NCI-H2171 treated with DMSO at 0.1 percent for 48 hours (cell line): ENCODE measurements at places on chromosomes 11 and 22.
A peak's percentile ranks its signal among the peaks of the same experiment; 100 is the strongest.

DNA sequence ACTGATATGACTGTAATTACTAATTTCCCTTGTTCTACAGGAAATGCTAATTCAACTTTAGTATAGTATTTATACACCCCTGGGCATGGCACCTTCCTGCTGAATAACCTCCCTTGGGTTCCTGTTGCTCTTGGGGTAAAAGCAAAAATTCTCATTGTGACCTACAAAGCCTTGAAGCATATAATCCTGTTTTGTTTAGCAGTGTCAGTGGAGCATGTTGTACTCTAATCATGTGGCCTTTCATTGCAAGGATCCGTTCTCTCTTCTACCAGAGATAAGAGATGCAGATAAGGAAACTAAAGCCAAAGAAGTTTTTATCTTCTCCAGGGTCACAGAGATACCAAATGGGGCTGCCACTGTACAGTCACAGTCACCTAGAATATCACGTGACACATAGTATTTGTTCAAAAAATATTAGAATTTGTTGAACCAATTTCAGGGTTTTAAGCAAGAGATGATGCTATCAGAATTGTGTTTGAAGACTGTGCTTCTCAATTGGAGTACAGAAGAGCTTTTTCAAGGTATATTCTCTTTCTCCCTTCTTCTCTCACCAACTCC is 25.1 kb downstream of the CSRP3 start:
- DNase-seq: no peak

DNA sequence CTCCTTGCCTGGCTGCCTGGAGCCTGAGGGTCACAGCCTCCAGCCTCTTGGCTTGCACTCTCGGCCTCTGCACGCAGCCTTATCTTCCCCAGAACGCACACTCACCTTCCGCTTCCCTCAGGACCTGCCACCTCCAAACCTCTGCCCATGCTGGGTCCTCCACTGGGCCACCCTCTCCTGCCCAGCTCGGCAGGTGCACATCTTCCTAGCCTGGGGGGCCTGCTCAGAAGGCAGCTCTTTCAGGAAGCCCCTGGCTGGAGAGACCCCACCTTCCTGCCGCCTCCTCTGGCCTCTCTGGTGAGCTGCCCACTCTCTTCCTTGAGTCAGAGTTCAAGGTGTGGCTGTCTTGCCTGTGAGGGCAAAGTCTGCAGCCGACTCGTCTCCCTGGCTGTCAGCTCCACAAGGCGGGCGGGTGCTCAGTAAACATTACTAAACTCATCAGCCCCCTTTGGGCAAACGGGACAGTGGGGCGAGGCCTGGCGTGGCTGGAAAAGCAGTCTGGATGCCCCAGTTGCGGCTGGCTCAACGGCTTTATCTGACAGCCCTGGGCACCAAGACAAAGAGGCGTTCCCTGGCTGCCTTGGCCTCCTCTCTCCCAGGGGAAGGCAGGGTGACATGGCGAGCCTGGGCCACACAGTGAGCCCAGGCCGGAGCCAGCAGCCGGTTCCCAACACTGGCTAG is 1.7 kb upstream of the LINC01488 start:
- DNase-seq: no peak

GRCh38 chr11:117097389-117098268 is 599 bp downstream of the SIK3 start:
- DNase-seq: peak; percentile 57

DNA sequence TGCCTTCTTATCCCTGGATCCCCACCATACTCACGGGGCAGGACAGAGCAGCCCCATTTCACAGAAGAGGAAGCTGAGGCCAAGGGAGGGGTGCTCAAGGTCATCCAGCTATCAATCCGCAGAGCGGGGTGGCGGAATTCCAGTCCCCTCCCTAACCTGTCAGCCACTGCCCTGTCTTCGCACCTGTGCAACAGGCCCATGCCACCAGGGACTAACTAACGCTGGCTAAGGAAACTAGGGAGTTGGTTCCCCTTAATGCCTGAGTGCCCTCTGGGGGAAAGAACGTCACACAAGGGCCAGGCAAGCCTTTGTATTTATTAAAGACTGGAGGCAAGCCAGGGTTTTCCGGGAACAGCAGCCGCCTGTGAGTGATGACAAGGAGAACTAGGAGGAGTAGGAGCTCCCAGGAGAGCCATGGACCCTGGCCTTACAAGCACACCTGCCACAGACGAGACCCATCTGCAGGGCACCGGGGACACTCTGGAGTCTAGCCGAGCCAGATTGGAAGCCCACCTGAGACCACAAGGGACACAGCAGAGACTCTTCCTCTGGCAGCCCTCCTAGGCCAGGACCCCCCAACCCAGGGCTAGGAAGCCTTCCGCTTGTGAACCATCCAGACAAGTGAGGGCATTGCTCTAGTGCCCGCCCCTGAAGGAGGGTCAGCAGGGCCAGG is 64.4 kb downstream of the MYH9 start:
- DNase-seq: peak; percentile 79

DNA sequence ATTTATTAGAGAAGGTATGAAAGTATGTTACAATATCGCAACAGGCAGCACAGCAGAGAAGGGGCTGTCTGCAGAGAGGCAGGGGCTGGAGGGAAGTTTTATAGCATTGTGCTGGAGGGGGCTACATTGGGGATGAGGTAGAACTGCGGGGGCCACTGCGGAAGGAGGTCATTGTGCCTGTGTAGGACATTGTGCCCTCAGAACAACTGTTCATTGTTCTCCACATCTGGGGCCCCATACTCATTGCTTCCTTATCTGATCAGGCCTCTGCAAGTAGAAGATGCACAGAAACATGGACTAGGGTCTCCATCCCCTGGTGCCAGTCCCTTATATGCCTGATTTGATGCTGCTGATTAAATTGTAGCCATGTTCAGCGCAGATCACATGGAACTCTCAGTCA is 12.1 kb downstream of the NADSYN1 start:
- DNase-seq: no peak

DNA sequence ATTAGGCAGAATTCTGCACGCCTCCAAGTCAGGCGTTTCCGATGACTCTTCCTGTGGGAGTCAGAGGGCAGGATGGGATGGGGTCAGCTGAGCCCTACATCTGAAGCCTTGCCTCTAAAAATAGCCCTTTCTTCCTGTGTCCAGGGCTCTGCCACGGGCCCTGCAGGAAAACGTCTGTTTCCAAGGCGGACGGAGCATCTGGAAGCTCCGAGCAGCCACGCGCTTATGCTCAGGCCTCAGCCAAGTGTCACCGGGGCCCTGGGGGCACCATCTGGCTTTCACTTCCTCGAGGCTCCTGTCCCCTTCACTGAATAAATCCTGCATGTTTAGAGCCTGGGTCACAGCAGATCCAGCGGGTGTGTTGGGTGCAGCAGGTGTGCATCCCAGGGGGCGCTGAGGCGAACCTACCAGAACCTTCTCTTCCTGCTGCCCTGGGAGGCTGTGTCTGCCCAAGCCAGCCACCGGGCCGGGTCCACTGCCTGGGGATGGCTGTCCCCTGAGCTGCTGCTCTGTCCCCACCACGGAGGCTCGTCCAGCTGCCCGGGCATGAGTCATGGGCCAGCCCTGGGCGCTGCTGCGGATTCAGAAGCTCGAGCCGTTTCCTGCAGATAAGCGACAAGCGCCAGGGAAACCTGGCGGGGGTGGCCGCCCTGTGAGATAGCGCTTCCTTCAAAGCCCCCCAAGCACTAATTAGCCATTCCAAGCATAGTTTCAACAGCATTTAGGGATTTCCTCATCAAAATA is 32.0 kb upstream of the LINC01488 start:
- peak; percentile 49 for DNase-seq

GRCh38 chr11:115739146-115739545 is 234.9 kb upstream of the CADM1 start:
- no peak for DNase-seq

DNA sequence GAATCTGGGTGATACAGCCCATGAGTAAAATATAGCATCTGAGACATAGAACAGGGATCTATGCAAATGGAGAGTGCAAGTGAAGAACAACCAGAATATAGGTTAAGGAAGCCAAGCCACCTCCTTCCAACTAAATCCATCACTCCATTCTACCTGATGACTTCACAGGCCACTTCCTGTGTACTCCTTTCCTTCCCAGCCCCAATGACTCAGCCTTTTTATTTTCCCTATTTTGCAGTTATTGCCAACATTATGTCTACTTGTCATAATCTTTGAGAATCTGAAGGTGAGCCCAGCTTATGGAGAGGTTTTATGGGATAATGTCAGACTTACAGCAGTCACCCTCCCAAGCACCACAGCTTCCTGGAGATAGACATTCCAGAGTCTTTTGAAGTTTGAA is 1.4 kb upstream of the OR52M1 start:
- no peak for DNase-seq

GRCh38 chr11:706439-706956 is 467 bp downstream of the EPS8L2 start:
- DNase-seq: no peak

GRCh38 chr11:72173291-72173690 is 18.6 kb upstream of the FOLR1 start:
- no peak for DNase-seq

DNA sequence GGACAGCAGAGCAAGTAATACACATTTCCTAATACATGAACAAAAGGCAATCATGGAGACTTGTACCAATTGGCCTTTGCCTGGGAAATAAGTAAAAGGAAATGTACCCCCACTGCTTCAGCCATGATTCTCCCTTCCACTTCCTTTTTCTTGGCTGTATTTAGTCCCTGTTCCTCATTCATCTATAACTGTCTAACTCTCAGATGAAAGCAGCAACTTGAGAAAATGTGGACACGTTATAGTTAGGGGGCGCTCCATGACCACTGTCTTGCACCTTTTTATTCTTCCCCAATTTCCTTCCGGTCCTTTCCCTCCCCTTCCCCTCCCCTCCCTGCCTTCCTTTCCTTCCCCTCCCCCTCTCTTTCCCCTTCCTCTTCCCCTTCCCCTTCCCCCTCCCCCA is 61.3 kb upstream of the BARX2 start:
- no peak for DNase-seq

GRCh38 chr22:22376352-22376706 is 131.7 kb downstream of the VPREB1 start:
- no peak for DNase-seq

DNA sequence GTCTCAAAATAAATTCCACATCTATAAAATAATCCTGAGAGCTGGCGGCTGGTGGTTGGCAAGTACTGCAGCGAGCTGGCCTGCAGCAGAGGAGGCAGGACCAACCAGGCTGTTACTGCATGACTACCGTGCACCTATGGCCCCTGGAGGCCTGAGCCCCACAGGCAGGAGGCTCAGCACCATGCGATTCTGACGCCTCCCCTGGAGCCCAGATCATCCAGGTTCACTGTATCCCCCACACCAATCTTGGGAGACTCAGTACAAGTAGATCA is 159.5 kb upstream of the NCAM1 start:
- no peak for DNase-seq

- DNase-seq: no peak
These were observed 36.6 kb downstream of the RPL27A start for GRCh38 chr11:8719211-8719649.
